ENCODE measurements at places on chromosomes 3 and 15. TPM values are rescaled to one million over a fixed set of nuclear protein-coding genes. Genes with fewer than 3 reads are reported as not detected.

SAXO2 gene
- total RNA-seq, result 1.9 TPM

SEMA3G gene
- total RNA-seq, result 146 TPM

KNG1 gene
- total RNA-seq, result not detected

SLC25A26 gene
- total RNA-seq, result 26.4 TPM

CHDH gene
- 0.16 TPM for total RNA-seq

HHATL gene
- total RNA-seq, result not detected

CYP1A1 gene
- 3.6 TPM for total RNA-seq

ARHGAP31 gene
- 35.4 TPM for total RNA-seq

DPPA2 gene
- not detected for total RNA-seq

FGF12 gene
- total RNA-seq, result 2.4 TPM

HCN4 gene
- not detected for total RNA-seq

GRCh38 chr3:111538681-111539083 is 3.3 kb upstream of the CD96 start:
- no peak for DNase-seq

GRCh38 chr3:41190509-41191284 is 8.6 kb upstream of the CTNNB1 start:
- DNase-seq, result no peak

DNA sequence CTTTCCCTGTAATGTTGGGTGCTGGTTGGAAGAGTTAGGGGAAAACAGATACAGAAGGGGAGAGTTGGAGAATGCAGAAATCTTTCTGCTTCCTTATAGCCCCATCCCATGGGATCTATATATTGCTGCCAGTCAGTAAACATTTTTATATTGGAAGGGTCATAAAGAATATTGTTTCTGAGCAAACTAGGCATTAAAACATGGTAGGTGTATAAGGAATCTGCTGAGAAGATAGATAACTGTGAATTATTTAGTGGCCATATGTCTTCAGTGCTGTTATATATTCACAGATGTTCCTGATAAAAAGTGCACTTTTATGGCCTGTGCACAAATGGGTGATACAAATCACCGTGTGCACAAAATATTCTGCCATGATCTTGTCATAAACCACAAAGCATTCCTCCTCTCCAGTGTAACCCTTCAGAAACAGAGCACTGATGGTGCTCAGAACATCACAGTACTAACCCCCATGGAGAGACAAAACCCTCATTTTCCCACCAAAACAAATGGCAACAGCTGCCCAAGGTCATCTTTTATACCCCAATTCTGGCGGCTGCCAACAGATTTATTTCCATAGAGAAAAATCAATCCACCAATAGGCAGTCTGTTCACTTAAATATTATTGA is 269.3 kb downstream of the SLC9A9 start:
- DNase-seq, result no peak

DNA sequence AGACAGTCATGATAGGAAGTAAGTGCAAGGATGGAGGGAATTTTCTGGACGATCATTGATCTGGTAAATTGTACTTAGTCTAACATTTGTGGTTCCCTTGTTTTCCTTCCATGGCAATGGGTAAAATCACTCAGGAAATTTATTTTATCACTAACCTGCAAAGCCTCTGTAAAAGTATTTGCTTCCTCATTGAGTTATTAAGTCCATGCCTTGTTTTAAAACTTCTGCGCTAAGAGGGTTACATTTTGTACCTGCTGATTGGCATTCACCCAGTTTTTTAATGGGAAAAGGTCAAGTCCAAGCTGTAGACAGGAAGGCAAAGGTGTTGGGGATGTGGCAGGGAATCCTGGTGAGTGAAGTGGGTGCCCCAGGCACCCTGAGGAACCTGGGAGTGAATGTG is 146.2 kb upstream of the NR2F2 start:
- DNase-seq, result no peak

- DNase-seq, result no peak
Measured at GRCh38 chr15:89452330-89452836, 44.0 kb downstream of the RHCG start.

DNA sequence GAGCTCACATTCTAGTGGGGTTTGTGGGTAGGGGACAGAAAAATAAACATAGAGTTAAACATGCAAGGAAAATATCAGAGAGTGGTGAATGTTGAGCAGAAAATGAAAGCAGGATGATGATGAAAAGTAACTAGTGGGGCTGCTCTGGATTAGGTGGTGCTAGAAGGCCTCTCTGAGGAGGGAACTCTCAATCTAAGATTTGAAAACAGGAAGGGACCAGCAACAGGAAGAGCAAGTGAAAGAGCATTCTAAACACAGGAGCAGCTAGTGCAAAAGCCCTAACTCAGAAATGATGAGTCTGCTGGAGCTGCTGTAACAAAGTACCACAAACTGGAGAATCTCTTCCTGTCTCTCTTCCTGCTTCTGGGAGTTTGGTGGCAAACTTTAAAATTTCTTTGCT is 468.6 kb upstream of the AGTR1 start:
- no peak for DNase-seq

- DNase-seq, result no peak
Measured at GRCh38 chr3:69352305-69353087, 33.4 kb downstream of the FRMD4B start.

GRCh38 chr15:74322558-74323180 is 44.8 kb downstream of the CYP11A1 start:
- peak; percentile 41 for DNase-seq

DNA sequence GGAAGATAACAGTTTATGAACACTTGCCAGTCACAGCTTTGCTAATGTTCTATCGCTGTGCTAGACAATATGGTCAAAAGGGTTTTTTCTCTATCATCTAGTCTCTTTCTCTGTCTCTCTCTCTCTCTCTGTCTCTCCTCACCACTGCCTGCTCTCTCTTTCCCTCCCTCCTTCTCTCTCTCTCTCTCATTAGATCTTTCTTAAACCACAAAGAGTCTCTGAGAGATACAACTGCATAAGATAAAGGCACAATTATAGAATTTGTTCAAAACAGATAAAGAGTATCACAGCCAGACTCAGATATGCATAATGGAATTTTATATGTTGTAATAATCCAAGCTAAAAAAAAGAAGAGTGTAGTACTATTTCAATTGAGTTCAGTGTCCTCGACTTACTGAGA is 258.4 kb downstream of the MECOM start:
- no peak for DNase-seq

- no peak for DNase-seq
Measured at GRCh38 chr3:21783839-21784238, 32.8 kb upstream of the ZNF385D start.
